Fibroblast of skin of right biceps (primary cell): ENCODE measurements at places on chromosomes 2 and 18.

GRCh38 chr2:148519013-148519412 lies 125.5 kb upstream of the EPC2 start:
- no peak for DNase-seq

GRCh38 chr2:71458413-71459083 lies 5.2 kb downstream of the DYSF start:
- DNase-seq: peak; percentile 50

DNA sequence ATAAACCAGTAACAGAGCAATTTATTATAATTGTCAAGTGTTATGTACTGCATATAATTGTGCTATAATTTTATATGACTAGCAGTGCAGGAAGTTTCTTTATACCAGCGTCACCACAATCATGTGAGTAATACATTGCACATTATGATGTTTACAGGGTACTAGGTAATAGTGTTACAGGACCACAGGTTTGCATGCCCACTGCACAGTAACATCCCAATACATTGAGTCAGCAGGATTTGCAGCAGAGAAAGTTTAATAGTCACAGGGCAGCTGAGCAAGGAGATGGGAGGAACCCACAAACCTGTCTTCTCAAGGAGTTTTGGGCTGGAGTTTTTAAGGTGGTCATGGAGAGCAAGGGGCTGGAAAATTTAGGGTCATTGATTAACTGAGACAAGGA lies 1042.9 kb upstream of the ACVR2A start:
- DNase-seq: no peak

DNA sequence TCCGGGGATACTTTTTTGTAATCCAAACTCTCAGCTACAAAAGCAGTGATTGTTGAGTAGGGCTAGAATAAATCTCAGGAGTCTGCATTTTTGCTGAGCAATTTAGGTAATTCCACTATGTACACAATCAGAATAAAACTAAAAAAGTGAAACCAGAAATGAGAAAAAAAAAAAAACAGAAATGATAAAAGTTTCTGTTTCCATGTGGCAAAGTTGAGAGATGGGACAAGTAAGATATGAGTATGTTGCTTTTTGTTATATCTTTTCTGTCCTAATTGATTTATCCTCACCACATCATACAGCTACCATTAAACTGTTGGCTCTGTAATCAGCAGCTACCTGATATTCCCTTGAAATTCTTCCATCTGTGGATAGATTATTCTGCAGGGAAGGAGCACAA lies 92.7 kb downstream of the VWC2L start:
- DNase-seq: no peak

DNA sequence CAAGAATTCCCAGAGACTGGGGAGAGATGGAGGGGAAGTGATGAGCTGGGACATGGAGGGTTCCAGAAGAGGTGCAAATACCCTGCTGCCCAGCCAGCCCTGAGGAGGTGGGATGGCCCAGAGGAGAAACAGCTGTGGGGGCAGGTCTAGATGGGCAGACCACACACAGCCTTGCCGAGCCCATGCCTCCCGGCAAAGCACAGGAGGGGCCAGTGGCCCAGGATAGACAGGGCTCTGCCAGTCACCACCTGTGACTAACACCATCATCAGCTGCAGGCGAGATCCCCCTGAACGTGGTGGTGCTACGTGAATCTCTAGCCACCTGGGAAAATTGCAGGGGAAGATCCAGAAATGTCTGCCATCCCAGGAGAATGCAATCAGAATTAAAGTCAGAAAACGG lies 39.4 kb downstream of the SCTR start:
- DNase-seq: no peak

DNA sequence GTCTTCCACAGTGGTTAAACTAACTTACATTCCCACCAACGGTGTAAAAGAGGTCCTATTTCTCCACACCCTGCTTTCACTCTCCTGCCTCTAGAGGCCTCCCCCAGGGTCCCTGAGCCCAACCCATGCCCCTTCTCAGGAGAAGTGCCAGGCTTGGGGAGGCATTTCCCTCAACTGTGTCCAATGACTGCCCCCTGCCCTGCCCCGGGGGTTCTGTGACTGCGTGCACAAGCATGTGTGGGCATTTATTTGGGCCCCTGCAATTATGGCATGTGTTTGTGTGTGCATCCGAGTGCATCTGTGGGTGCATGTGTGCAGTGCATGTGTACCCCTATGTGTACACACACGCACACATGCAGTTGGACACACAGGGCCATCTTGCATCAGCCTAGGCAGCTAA lies 57.3 kb downstream of the INHBB start:
- DNase-seq: no peak

DNA sequence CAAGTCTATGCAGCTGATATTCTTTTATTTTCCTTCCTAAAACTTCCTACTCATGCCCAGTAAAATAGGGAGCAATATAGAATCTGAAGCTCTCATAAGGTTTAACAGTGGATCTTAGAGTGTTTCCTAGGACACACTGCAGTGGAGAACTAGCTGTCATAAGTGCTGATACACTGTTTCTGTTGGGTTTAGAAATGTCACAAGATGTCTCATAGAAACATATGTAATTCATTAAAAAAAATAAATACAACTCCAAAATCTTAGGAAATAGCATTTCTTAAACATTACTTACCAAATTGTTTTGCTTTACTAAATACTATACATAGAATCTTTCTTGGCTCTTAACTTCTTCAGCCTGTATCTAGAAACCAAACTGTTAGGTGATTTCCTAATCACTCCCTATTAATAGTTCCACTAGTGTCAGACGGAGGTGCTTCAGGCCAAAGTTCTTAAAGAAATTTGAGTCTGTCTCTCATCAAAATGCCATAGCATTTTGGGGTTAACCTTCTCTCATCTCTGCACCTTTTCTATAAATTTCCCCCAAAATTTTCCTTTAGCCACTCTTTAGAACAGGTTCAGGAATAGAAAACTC lies 93.7 kb downstream of the CERKL start:
- DNase-seq: no peak

- peak; percentile 15 for DNase-seq
Observed at GRCh38 chr18:51082571-51083267, 52.7 kb downstream of the SMAD4 start.

GRCh38 chr2:134143568-134143967 lies 110.3 kb upstream of the MGAT5 start:
- no peak for DNase-seq

GRCh38 chr2:101197215-101197745 lies 46.1 kb upstream of the TBC1D8 start:
- DNase-seq: no peak
